ENCODE measurements at places on chromosomes 1 and 21.

DNA sequence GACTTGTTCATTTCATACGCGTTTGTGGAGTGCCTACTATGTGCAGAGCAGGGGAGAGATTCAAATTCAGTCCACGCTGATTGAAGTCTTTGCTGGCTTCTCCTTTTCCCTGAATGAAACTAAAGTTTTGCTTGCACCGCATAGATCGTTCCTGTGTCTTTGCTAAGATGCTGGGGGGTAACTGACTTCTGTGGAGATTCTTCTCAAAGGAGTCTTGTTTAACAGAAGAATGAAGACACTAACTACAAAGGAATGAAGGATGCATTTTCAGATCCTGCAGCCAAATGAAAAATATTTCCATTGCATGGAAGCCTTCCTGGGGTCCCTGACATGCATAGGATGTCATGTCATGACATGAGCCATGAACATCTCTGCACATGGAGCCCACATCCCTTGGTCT lies 26.9 kb upstream of the H6PD start:
- no peak for DNase-seq

- no peak for DNase-seq
Measured at GRCh38 chr1:65596768-65597167, 176.3 kb downstream of the LEPR start.

GRCh38 chr1:45206808-45207623 lies 611 bp upstream of the ZSWIM5 start:
- DNase-seq, result no peak

GRCh38 chr1:229238231-229238630 lies 32.7 kb upstream of the RAB4A start:
- no peak for DNase-seq

GRCh38 chr1:194279975-194280374 lies 1093.6 kb upstream of the B3GALT2 start:
- no peak for DNase-seq

DNA sequence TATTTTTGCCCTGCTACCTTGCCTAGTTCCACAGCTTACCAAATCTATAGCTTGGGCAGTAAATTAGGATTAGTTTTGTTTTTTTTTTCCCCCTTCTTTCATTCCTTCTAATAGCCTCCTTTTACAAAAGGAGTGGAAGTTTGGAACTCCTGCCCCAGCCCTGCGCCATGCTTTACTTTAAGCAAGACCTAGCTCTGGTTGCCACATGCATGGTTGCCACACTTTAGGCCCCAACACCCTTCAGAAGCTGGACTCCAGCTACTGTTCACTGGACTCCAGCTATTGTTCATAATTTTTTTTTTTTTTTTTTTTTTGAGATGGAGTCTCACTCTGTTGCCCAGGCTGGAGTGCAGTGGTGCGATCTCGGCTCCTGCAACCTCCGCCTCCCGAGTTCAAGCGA lies 115.8 kb downstream of the NR5A2 start:
- no peak for DNase-seq

GRCh38 chr21:43363506-43364260 lies 63.2 kb downstream of the SIK1 start:
- no peak for DNase-seq

- no peak for DNase-seq
Measured at GRCh38 chr21:34942911-34943310, 106.2 kb downstream of the RUNX1 start.

GRCh38 chr1:201886103-201886885 lies 2.4 kb upstream of the SHISA4 start:
- DNase-seq, result no peak

GRCh38 chr1:104132382-104132973 lies 382.8 kb downstream of the AMY1C start:
- no peak for DNase-seq

DNA sequence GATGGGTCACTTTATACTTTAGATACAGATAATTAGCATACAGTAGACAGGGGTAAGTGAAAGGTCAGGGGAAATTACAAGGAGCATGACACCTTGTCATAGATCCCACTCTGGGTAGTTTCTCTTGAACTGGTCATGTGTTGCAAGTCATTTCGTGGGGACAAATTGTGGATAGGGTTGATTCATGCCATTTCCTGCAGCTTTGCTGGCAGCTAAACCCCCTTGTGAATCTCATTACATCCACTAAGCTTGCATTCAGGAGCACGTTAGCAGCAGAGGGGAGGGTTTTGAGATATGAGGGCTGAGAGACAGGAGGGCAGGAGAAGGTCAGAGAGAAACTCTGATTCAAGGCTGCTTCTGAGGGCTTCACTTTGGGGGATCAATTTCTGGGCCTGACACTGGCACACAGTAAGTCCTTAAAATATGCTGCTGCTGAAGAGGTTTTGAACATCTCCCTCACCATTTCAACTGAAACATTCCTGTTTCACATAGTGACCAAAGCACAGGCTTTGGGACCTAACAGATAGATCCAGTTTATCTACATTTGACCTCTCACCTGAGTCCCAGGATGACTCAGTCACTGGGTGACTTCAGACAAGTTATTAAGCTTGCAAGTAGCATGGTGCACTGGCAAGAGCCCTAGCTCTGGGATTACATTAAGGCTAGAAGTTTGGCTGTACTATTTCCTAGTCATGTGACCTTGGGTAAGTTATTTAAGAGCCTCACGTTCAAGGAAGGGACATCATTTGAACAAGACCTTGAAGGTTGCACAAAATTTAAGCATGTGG lies 206.0 kb upstream of the USP24 start:
- DNase-seq, result no peak

GRCh38 chr21:41589131-41589530 lies 81.2 kb upstream of the TMPRSS2 start:
- no peak for DNase-seq

DNA sequence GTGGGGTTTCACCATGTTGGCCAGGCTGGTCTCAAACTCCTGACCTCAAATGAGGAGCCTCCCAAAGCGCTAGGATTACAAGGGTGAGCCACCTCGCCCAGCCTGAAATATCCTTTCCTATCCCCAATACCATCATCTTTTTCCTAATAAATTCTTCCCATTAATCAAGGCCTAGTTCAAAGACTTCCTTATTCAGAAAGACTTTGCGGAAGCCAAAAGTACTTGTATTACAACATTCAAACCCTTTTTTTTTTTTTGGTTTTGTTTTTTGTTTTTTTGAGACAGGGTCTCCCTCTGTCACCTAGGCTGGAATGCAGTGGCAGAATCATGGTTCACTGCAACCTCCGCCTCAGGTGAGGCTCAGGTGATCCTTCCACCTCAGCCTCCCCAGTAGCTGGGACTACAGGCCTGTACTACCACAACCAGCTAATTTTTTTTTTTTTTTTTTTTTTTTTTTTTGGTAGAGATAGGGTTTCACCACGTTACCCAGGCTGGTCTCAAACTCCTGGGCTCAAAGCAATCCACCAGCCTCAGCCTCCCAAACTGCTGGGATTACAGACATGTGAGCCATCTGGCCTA lies 7.6 kb downstream of the SLC19A2 start:
- no peak for DNase-seq

GRCh38 chr1:101924700-101925099 lies 72.0 kb downstream of the OLFM3 start:
- no peak for DNase-seq

- DNase-seq, result no peak
Measured at GRCh38 chr1:210500831-210501230, 172.1 kb downstream of the HHAT start.

- no peak for DNase-seq
Measured at GRCh38 chr1:169648187-169648586, 18.3 kb upstream of the SELP start.

DNA sequence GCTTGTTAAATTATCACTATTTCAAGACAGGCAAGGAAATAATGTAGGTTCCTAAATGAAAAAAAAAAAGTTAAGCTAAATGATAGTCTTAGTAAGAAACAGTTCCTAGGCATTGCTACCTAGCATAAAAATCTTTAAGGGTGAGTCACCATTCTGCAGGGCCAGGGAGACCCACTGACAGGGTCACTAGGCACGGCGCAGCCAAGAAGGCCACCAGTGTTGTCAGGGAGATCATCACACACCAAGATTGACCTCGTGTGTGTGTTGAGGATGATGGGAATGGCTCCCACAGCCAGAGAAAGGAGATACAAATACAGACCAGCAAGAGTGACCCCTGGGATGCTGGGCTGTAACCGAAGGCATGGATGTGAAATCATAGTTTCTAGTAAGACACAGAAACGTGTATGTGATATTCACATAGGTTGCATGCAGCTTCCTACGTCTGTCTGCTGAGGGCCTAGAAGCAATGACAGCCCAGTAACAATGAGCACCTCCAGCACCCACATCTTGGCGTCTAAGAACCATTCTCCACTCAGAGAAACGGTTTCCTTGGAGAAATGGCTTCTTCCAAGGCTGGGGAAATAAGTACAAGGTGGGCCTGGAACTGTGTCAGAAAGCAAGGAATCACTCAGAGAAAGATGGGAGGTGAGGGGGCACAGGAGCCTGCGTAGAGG lies 29.1 kb downstream of the RIPK4 start:
- DNase-seq, result no peak

DNA sequence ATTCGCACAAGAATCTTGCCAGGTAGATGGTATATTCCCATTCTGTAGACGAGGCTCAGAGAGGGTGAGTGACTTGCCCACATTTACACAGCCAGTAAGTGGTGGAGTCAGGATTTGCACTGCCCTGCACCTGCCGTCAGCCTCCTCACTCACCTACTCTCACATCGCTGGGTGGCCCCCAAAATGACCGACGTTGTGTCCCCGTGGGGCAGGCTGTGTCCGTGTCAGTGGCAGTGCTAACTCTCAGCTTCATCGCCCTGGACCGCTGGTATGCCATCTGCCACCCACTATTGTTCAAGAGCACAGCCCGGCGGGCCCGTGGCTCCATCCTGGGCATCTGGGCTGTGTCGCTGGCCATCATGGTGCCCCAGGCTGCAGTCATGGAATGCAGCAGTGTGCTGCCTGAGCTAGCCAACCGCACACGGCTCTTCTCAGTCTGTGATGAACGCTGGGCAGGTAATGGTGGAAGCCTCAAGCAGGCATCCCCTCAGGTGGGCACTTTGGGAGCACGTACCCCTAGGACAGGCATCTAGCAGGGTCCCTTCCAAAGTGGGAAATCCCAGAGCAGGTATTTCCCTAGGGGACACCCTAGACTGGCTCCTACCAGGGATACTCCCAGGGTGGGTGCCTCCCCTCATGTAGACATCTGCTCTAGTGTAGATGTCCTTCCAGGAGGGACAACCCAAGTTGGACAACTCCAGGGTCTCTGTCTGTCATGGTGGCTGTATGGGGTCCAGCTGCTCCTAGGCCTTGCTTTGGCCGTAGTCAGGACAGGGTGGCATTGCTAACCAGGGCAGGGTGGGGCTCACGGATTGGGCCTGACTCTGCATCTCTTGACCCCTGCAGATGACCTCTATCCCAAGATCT lies 3.4 kb downstream of the HCRTR1 start:
- no peak for DNase-seq

DNA sequence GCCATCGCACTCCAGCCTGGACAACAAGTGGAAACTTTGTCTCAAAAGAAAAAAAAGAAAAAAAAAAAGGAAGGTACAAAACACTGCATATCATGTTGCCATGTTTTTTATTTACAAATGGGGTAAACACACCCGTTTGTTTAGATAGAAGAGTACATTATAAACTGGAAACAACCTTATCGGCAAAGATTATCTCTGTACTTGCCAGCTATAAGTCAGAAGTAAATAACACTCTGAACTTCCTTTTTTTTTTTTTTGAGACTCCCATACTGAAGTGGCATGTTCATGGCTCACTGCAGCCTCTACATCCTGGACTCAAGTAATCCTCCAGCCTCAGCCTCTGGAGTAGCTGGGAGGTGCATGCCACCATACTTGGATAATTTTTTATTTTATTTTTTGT lies 21.9 kb downstream of the USP48 start:
- DNase-seq, result no peak

DNA sequence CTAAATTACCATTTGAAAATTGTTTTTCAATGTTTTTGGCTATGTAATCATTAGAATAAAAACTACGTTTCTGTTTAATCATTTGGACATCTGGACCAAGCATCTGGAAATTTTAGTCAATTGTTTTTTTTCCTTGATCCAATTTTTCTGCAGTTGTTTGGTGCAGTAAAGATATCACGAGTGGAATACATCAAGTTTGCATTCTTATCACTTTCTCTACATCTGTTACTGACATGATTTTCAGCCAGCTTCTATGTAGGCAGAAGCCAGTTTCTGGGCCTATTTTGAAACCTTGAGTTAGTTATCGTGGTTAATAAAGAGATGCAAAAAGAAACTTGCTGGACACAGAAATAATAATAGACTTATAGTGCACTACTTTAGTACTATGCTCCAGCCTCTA lies 277.9 kb upstream of the ADAMTS5 start:
- DNase-seq, result no peak

GRCh38 chr21:39175154-39175553 lies 8.1 kb downstream of the PSMG1 start:
- no peak for DNase-seq

DNA sequence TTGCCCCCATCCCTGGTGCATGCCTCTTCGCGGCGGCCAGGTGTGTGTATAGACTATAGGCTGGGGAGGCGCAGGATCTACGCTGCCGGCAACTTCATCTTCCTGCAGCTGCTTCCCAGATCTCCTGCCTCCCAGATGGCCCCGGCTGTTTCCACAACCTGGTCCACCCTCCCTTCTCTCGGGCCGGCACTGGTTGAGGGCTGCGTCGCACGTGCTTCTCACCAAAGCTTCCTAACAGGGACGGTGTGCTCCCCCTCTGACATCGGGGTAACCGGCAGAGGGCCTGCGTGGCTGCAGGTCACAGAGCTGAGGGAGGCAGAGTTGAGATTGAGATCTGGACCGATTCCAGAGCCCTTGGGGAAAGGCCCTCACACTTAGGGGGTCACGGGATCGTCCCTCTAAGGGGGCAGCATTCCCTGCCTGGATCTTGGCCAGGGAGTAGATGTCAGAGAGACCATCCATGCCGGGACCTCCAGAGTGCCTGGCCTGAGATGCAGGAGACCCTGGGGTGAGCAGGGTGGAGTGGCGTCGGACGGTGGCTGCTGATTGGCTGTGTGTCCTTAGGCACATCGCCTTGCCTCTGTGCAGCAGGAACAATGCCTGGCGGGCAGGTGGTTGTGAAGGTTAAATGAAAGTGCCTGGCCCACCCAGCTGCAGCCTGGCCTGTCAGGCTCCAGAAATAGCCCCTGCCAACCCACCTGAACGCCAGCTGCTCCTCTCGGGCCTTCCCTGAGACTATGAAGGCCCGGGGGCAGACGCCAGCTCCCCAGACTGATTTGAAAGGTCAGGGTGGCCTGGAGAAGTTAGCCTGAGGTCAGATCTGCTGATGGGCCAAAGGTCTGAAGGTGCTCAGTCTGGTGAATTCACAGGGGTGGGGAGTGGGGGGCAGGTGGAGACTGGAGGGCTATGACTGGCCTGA lies 6.1 kb upstream of the MASP2 start:
- DNase-seq, result no peak

- DNase-seq, result no peak
Measured at GRCh38 chr1:38507563-38507962, 352.0 kb downstream of the RRAGC start.

Measured in stimulated activated CD8-positive, alpha-beta memory T cell treated with anti-CD3 and anti-CD28 coated beads, Interleukin-4, amount 100 ng/mL, for 4 hours (primary cell).